ENCODE measurements at places on chromosomes 7 and 10.

GRCh38 chr7:87513735-87514335 is 38.4 kb upstream of the ABCB4 start:
- no peak for DNase-seq

GRCh38 chr7:85424298-85424697 is 237.4 kb upstream of the SEMA3D start:
- DNase-seq: no peak

GRCh38 chr10:7282457-7282856 is 128.4 kb downstream of the SFMBT2 start:
- DNase-seq: no peak

DNA sequence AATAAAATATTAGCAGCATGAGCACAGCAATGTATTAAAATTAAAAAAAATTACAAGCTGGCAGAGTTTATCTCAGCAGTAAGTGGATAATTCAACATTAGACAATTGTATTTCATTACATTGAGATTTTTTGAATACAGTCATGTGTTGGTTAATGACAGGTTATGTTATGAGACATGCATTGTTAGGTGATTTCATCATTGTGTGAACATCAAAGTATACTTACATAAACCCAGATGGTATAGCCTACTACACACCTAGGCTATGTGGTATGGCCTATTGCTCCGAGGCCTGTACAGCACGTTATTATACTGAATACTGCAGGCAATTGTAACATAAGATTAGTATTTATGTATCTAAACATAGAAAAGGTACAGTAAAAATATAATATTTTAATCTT is 29.7 kb downstream of the CCDC6 start:
- no peak for DNase-seq

GRCh38 chr10:125824736-125825135 is 1.4 kb downstream of the BCCIP start:
- no peak for DNase-seq

DNA sequence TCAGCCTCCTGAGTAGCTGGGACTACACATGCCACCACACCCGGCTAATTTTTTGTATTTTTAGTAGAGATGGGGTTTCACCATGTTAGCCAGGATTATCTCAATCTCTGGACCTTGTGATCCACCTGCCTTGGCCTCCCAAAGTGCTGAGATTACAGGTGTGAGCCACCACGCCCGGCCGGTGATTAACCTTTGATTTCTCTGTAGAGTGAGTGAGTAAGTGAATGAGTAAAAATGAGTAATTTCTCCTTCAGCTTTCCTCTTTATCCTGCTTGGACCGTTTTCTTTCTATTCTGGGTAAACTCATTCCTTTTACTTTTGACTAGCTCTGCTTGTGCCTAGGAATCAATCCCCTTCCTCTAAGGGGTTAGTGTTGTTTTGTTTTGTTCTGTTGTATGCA is 36.8 kb downstream of the ST7 start:
- no peak for DNase-seq

DNA sequence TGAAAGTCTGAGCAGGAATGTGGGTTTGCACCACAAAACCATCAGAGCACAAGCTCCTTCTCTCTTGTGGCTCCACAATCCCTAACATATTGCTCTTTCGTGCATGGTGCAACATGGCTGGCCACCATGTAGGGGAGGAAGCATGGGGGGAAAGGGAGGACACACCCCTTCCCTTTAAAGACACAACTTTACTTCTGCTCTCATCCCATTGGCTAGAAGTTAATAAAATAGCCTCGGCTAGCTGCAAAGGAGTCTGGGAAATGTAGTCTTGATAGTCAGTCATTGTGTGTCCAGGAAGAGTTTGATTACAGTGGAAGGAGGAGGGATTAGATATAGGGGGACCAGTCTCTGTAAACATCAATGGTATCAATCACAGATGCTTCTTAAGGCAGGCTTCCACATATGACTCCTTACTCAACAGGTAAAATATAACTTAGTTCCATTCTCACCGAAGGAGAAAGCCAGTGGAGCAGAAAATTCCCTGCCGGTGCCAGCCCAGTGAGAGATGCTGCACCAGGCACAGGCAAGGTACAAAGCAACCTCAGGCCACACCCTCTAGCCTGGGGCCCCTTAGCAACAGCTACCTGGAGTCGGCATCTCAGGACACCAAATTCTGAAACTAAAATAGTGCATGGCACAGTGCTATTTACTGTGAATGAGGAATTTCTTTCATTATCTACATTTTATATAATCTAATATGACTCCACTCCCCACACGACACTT is 124.7 kb upstream of the CTBP2 start:
- DNase-seq: no peak

DNA sequence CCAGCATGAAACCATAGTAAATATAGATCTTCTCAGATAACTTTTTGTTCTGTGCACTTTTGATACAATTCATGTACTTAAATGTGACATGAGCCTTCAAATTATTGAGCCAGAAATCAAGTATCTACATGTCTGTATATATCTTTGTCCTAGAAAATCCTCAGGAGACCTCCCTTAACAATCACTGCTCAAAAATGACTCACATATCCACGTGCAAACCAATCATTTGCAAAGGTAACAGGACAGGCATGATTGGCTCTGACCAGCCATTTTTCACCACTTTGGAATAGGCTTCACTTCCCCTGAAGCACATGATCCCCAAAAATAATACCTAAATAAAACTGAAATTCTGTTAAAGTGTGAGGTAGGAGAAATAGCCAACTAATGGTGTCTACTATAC is 902.5 kb downstream of the PCDH15 start:
- no peak for DNase-seq

DNA sequence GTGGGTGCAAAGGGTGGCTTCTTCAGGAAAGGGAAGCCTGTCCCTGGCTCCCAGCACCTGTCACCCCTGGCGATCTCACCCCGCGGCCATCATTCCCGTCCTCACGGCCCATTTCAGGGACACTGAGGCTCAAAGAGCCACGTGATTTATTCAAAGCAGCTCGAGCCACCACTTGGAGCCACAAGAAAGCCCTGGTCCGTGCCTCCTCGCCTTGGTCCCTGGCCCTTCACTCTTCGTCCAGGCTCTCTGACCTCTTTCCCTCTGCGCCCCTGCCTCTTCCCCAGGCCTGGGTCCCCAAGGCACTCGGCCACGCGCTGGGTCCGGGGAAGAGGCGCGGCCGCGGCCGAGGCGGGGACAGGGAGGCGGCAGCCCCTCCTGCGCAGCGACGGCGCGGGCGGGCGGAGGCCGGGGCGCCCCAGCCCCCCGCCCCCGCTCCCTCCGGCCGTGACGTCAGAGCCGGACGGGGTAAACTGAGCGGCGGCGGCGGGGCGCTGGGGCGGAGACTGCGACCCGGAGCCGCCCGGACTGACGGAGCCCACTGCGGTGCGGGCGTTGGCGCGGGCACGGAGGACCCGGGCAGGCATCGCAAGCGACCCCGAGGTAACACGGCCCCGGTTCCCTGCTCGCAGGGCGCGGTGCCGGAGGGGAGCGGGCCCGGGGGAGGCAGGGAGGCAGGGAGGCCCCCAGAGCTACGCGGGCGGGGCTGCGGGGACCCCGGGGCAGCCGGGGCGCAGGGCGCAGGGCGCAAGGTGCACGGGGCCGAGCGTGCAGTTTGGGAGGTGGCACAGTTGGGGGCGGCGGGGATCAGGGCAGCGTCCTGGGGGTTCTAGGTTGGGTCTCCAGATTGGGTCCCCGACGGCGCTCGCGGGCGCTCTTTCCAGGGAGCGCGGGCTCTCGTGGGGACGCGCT is at the start of gene SLC18A2:
SLC18A2 (plus strand) TSS at position 494 of the 909 bp plus-strand sequence. CDS start 580 bp downstream, outside the sequence.
- no peak for DNase-seq

DNA sequence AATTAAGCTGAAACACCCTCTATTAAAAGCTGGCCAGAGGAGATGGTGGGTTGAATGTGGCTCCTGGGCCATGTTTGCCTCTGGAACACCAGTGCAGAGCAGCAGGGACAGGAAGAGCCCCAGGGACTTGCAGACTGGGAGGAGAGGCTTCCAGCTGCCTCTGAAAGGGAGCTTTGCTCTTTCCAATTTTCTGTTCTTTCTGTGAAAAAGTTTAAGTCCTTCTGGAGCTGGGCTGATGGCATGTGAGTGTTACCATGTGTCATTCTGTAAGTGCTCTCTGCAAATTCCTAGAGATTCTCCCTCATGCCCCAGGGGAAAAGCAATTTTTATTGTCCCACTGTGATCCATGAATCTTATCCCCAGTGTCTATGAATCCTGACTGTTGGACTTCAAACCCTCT is 112.8 kb upstream of the LANCL2 start:
- DNase-seq: no peak

DNA sequence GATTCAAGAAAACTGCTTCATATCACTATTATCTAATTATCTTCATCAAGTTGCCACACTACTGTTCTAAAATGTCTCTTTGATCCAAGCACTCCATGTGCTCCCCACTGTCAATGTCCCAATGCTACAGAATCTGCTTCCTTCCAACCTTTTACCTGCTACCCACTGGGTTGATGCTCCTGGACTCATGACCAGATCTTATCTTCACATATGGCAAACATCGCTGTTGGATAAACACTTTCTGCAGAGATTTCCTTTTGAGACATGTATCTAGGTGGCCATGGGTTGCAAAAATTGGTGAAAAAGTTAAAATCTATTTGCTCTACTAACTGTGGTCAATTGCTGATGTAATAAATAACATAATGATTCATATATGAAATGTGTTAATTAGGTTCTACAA is 24.5 kb upstream of the SEMA3C start:
- no peak for DNase-seq

- DNase-seq: no peak
Observed at GRCh38 chr10:91559750-91560149, 73.1 kb downstream of the PPP1R3C start.

DNA sequence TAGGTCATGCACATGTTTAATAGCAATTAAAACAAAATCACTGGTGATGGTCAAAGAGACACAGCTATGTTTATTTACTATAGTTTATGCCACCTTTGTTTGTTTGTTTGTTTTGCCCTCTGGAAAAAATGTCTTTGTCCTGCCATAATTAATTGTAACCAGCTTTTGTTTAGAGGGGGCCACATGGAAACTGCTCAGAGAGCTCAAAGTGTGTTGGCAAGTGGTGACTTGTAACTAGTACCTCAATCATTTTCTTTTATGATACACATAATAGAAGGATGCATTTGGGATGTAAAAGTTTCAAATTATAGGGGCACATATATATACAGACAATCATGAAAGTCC is 40.2 kb downstream of the GRK5 start:
- no peak for DNase-seq

DNA sequence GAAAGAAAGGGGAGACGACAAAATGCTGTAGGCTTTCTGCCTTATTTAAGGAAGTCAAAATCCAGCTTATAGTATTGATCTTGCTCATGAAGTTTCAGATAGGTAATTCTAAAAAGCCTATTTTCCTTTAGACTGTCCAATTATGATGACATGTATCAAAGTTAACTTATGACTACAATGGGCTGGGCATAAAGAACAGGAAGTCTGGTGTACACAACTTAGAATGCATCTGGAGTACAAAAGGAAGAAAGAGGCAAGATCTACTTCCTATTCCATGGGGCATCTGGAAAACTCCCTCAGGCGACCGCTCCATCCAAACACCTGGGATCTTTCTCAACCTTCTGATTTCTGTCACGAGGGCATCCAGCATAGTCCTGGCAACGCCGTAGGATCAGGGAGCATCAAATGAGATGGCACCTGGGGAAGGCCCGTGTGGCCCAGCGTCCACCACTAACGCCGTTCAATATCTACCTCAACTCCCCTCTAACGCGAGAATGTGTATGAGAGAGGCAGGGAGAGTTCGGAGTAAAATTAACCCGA is 512 bp downstream of the FAM24B start:
- peak; percentile 48 for DNase-seq

GRCh38 chr10:130627346-130628045 is 491.3 kb downstream of the GLRX3 start:
- no peak for DNase-seq

GRCh38 chr7:128154504-128154903 is 86.6 kb upstream of the LEP start:
- DNase-seq: peak; percentile 12

GRCh38 chr7:81883801-81884393 is 114.0 kb upstream of the HGF start:
- DNase-seq: no peak

DNA sequence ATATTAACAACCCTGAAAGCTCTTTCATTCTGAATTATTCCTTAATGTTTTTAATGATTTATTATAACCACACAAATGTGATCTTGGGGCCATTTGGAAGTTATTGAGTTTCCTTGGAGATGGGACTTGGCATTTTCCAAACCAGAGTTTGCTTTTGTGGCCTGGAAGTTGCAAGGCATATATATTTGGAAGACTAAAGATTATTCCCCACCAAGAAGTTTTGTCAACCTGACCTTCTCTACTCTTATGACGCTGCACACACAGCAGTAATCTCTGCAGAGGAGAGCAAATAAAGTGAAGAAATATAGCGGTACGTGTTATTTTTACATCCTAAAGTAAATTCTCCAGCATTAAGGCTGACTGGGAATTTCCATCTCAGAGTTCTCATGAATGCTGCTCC is 397.0 kb downstream of the LRMDA start:
- no peak for DNase-seq

GRCh38 chr7:46534664-46535588 is 613.9 kb upstream of the IGFBP3 start:
- no peak for DNase-seq

GRCh38 chr10:4786043-4786839 is 39.8 kb upstream of the AKR1E2 start:
- DNase-seq: no peak

GRCh38 chr10:129771991-129772431 is 192.1 kb downstream of the EBF3 start:
- no peak for DNase-seq

DNA sequence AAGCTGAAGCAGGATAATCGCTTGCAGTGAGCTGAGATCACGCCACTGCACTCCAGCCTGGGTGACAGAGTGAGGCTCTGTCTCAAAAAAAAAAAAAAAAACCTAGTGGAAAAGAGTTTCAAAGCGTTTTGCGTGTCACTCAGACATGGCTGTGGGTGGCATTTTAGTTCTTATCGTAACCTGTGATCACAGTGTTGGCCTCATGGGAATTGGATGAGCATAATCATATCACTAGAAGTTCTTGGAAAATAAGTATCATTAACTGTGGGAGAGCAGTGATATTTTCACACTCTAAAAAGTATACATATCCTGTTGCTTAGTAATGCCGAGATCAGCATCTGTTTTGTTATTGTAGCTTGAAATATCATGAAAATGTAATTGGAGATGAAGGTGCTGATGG is 92.6 kb downstream of the CREM start:
- DNase-seq: no peak

DNA sequence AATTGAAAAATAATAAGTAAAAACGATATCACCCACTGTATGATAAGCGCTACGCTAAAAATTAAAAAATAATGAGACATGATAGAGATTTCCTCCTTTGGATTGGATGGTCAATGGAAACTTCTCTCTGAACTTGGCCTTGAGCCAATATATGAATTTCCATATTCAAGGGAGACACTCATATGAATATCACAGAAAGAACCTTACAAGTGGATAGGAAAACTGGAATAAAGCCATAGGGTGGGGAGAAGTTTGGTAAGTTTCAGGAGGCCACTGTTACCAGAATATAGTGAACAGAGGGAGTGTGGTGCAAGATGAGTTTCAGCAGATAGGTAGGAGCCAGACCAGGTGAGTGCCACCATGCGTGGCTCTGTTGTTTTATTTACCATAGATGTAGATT is 147.2 kb downstream of the SEM1 start:
- no peak for DNase-seq

GRCh38 chr7:29953726-29954347 is 35.8 kb downstream of the SCRN1 start:
- no peak for DNase-seq

- DNase-seq: no peak
Observed at GRCh38 chr10:132602614-132603013, 65.0 kb downstream of the INPP5A start.

GRCh38 chr10:8041992-8042720 is 12.3 kb upstream of the GATA3 start:
- DNase-seq: no peak

- peak; percentile 55 for DNase-seq
Observed at GRCh38 chr10:3805791-3806461, 20.9 kb upstream of the KLF6 start.
